ENCODE measurements at places on chromosomes 12 and 14.
A peak's percentile ranks its signal among the peaks of the same experiment; 100 is the strongest.

- no peak for DNase-seq
Observed at GRCh38 chr14:23183158-23183470, 346 bp downstream of the SLC7A8 start.

DNA sequence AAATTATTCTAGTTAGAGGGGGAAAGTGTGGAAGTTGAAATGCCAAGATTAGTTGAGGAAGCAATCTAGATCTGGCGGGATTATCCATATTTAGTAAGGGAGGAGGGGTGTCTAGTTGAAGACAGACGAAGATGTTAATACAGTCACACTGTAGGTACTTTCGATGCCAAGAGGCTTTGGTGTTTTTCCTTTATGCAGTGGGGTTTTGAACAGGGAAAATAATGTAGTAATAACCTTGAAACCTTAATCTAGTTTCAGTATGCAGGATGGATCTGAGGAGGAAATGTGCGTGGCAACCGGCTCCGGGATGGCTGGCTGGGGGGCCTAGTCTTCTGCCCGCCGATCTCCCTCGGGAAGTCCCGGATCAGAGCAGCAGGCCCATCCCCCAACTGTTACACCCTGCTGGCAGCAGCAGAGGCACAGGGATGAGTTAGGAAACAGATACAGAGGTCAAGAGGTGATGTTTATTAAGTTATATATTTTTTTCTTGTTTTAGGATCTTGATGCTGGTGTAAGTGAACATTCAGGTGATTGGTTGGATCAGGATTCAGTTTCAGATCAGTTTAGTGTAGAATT is 27.4 kb downstream of the MDM2 start:
- no peak for DNase-seq

DNA sequence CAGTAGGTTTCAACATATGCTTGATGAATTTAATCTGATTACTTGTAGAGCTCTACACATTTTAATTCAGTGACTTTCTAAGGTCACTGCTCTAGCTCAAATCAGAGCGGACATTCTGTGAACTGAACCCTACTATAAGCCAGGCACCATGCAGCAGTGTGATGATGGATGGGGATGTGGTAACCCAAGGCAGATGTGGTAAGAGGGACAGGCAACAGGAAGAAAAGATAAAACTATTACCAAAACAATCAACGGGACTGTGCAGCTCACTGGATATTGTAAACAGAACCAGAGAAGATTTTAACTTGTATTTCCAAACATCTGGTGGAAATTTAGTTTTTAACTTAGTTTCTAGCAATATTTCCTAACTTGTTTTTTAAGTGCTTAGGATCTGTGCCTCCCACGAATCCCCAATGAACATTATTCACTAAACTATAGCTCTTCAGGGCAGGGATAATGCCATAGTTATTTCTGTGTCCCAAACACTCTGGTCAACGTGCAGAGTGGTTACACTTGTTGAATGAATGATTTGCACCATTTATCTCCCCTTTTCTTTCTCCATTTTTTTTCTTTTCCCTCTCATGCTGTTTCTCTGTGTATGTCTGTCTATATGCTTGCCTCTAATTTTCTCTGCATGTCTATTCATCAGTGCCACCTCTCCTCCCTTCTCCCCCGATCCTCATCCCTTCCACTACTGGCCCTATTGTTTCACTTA is 3.0 kb downstream of the ERO1A start:
- no peak for DNase-seq

DNA sequence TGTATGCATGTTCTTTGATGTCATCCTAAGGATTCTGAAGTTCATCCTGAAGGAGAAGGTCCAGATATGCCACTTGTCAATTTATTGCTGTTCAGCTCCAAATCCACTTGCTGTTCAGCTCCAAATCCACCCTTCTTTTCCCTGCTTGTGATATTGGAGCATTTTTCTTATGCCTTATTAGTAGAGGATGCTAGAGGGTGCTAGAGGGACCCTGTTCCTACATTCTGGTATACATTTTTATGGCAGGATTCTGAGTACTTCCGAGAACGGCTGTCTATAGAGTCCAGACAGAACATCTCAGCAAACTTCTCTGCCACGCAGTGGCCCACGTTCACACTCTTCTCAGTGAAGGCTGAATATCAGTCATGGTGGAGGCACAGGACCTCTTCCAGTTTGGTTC is 406.7 kb downstream of the NOVA1 start:
- DNase-seq = no peak

GRCh38 chr14:100110816-100111215 is 45.6 kb downstream of the EVL start:
- no peak for DNase-seq

GRCh38 chr12:114152890-114153289 is 186.8 kb upstream of the RBM19 start:
- no peak for DNase-seq

GRCh38 chr14:69312608-69313007 is 52.6 kb downstream of the GALNT16 start:
- peak; percentile 12 for DNase-seq

DNA sequence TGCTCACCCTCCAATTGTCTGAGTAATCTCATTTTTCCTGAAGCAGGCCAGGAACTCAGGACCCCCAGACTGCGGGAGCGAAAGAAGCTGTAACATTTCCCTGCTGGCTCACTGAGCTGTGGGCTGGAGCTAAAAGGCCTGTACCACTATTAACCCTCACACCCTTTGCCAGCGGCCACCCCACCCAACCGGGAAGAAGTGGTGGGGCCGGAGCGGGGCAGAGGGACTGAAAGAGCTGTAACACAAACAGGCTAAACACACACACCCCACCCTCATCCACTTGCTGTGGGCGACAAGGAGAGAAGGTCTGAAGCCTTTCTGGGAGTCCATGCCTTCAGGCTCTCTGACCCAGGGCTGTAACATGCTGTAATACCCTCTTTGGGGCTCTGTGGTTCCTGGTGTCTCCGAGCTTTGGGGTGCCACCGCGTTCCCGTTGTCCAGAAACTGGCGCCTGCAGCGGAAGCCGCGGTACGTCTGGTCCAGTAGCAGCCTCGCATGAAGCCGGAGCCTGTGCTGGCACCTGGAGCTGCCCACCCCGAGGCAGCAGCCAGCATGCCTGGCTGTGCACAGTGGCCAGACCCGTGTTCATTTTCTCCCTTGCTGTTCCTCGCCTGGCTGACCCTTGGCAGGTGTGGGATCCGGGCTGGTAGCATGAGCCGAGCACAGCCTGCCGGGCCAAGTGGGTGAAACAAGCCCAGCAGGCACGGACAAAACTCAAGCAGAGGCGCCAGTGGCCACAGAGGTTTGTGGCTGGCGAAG is 345.5 kb upstream of the MGAT4C start:
- DNase-seq = peak; percentile 28

- DNase-seq = no peak
Observed at GRCh38 chr14:88631091-88631490, 68.3 kb downstream of the ZC3H14 start.

DNA sequence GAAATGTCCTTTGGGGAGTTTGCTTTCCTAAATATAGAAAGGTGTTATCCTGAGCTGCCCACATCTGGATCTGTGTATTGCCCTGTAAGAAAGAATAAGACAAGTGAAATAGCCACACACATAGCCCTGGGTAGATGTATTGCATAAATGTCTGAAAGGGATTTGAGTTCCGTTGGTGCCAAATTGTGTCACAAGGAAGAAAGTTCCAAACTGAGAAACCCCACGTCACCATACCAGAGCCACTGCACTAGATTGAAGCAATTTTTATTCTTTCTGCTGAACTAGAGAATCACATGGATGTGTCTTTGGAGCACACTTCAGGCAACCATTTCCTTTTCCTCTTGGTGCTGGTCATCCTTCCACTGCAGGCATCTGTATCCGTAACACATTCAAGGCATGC is 5.0 kb downstream of the RNASE9 start:
- no peak for DNase-seq

DNA sequence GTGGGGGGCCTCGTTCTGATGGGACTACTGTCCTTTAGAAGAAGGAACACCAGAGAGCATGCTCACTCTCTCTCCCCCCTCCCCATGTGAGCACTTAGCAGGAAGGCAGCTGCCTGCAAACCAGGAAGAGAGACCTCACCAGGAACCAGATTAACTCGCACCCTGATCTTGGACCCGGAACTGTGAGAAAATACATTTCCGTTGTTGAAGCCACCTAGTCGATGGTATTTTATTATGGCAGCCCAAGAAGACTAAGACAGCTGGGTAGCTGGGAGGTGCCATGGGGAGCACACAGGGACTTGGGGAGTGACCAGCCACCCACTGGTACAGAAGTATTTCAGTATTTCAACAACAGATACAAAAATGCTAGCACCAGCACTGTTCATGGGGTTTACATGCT is 59.0 kb downstream of the VCPKMT start:
- DNase-seq = no peak

DNA sequence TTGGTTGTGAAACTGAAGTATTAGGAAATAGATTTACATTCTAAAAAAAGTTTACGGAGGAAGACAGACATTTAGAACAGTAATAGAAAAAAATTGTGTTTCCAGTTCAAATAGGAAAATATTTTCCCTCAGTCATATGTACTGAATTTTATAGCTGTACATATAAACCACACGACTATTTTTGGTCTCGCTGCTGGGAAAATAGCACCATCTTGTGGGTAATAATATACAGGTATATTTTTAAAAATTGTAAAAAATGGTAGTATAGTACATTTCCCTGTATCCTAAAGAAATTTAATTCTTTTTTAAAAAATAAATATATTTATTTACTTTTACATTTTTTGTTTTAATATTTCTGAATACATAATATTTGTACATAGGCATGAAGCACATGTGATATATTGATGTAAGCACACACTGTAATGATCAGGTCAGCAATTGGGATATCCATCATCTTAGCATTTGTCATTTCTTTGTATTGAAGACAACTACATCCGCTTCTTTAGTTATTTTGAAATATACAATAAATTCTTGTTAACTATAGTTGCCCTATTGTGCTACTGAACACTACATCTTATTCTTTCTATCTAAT is 168.6 kb downstream of the ALX1 start:
- DNase-seq = no peak

DNA sequence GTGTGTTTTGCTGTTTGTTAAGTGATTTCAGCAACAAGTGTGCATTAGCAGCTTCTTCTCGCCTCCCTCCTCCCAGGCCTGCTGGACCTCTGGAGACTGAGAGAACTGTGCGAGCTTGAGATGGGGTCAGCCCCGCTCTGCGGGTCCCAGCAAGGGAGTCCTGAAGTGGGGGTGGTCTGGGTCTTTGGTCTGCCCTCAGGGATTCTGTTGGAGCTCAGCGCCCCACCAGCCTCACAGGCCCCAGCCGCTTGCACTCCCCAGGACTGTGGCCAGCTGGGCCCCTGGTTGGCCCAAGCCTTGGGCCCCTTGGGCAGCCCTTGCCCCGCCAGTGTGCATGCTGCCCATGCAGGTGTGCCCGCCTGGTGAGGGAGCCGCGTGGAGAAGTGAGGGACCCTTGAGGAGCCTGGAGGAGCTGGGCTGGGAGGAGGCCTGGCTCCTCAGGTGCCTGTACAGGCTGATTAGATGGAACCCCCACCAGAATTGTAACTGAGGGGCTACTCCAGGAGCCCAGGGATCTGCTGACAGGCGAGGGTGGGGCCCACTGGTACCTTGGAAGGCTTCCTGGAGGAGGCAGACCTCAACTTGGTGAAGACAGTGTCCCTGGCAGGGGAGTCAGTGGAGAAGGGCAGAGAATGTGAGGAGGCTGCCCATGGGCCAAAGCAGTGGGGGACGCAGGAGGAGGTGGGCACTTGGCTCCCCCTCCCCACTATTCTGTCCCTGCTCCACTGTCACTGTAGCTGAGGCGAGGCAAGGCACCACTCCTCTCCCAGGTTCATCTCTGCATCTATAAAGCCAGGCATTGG is 56.7 kb downstream of the BEGAIN start:
- no peak for DNase-seq

DNA sequence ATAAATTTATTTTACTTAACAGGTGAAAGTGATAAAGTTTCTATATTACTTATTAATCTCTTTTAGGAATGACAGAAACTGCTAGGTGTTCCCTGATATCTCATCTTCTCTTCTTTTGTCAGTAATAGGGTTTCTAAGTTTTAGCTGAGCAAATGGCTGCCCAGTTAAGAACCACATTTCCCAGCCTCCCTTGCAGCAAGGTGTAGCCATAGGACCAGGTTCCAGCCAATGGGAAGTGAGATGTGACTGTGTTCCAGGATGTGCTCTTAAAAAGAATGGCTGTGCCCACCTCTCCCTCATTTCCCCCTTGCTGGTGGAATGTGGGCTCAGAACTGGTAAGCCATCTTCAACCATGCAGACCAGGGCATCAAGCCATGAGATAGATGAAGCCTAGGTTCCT is 165.6 kb downstream of the HELB start:
- no peak for DNase-seq

DNA sequence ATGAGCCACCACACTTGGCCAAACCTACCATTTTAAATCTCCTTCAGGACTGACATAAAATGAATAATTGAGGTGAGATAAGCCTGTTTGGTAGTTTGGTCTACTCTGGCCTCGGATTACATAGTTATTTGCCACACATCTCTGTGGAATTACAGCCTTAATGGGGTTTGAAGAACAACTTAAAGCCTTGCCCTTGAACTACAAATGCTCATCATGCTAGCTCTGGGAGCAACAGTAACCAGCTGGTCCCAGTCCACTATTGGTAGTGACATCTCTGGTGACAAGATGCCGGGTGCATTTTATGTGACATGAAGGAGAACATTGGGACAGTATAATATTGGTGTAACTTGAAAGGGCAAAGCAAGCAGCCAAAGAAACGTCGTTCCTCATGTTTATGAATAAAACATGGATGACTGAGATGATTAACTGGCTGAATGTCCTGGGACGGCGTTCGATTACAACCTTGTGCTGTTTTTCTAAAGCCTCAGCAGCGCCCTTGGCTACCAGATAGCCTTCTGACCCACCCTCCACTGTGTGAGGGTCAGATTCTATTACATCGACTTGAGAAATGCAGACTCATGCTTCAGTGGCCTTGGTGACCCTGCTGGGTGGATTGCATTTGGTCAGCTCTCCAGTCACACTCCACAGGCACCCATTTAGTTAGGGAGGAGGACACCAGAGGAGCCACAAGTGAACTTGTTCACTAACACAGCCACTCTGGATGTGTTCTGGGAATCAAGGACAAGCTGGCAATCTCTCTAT is 41.5 kb downstream of the BEST3 start:
- DNase-seq = no peak

DNA sequence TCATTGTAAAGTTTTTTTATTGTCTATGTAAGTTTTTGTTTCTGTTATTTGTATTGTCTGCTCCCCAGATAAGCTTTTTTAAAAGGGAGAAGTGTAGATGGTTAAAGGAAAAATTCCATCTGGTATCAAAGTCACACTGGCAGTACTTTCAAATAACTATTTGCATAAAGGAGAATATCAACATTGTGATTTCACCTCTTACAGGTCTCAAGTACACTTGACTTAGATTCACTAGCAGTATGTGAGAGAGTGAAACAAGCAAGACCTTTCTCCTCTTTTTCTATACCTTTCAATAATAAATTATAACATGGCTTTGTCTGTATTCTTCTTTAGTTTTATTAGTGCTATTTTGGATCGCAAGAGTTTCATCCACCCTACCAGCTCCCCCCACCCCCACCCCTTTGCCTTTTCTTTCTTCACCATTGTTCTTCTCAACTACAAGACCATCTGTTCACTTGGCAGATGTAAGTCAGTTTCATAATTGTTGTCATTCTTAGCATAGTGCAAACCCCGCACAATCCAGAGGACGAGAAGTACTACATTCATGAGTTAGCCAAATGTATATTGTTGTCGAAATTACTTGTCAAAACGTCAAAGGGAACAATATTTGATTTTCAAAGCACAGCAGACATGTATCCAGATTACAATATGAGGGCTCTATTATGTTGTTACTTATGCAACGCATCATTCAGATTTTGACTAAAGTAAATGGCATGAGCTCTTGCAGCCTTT is 602.7 kb upstream of the FLRT2 start:
- no peak for DNase-seq

- DNase-seq = no peak
Observed at GRCh38 chr14:34330846-34331245, 131.2 kb downstream of the SPTSSA start.

Data from H9 (cell line).